ENCODE measurements at places on chromosomes 1 and 21. TPM values are rescaled to one million over a fixed set of nuclear protein-coding genes. Genes with fewer than 3 reads are reported as not detected.
A peak's percentile ranks its signal among the peaks of the same experiment; 100 is the strongest.

GRCh38 chr1:232974971-232975370 is 24.6 kb downstream of the NTPCR start:
- no peak for DNase-seq

Gene PRELP
- 18.9 TPM for total RNA-seq

DNA sequence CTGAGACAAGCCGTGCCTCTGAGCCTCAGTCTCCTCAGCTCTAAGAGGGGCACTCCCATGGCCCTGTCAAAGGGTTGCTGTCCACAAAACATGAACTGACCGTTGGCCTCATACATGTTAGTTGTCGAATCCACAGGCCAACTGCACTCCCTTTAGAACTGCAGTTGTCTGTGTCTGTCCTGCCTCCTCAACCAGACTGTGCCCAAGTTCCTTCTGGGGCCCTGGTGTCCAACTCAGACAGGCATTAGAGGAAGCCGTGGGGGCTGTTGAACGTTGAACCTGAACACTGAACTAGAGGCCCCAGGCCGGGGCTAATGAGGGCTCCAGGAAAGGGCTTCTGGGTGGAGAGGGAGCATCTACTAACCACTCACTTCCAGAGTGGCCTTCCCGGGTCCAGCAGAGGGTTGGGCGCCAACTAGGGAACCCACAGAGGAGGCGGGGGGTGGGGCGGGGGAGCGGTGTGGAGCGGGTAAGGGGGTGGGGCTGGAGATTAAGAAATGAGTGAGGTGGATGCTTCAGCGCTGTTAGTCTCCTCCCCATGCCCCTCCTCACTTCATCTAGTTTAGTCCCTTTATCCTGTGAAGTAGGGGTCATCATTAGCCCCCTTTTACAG is at the start of gene RAB42:
Gene RAB42 (plus strand): TSS at position 558 of the 613 bp plus-strand sequence. CDS start 247 bp downstream, outside the sequence.
- DNase-seq: peak; percentile 81

- no peak for DNase-seq
Measured at GRCh38 chr1:145917595-145917994, 922 bp downstream of the PEX11B start.

All from lung (tissue), 17 donors.